ENCODE measurements at places on chromosomes 5 and 9.
A peak's percentile ranks its signal among the peaks of the same experiment; 100 is the strongest.

- peak; percentile 58 for DNase-seq
Observed at GRCh38 chr9:112863214-112863613, 27.5 kb downstream of the SLC46A2 start.

DNA sequence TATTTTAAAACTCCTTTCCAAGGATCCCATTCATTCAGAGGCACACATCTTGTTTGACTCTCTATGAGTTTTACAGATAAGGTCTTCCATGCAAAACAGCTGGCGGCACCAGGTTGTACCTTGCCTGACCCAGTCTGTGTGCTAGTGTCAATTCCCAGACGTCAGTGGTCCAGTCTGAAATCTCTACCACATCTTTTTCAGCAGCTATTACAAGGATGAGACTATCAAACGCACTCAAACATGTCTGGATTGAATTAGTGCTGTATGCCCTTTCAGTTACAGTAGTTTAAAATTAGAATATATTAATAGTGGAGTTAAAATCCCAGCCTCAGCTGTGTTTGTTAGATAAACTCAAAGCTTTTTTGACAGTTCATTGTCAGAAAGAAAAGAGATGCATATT is 11.7 kb downstream of the CDC14B start:
- no peak for DNase-seq

- DNase-seq, result no peak
Observed at GRCh38 chr5:83925955-83926337, 205.3 kb upstream of the HAPLN1 start.

- DNase-seq, result no peak
Observed at GRCh38 chr5:43036856-43037635, 3.1 kb downstream of the ANXA2R start.

- DNase-seq, result no peak
Observed at GRCh38 chr5:75059912-75060545, 7.7 kb upstream of the GCNT4 start.

- DNase-seq, result no peak
Observed at GRCh38 chr9:135254176-135255032, 166.9 kb downstream of the OLFM1 start.

DNA sequence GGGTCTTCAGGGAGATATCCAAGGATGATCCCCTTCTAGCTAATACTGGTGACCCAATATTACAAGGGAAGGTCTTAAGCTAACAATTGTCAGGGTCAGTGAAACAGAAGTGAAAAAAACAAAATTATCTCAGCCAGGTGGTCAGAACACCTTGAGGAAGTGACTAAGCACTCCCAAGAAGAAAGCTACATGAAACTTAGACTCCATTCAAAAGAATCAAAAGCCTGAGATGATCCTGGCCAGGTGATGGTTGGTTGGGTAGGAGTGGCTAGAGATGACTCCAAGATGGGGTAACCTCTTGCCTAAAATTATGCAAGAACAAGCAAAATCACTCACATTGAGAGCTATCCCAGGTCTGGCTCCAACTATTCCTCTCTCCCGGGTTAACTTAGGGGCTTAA is 5.4 kb downstream of the VCP start:
- DNase-seq, result no peak
